ENCODE measurements at places on chromosomes 6 and 20.

- no peak for DNase-seq
Observed at GRCh38 chr20:55782224-55782911, 223.0 kb downstream of the CBLN4 start.

- DNase-seq, result peak; percentile 63
Observed at GRCh38 chr20:44733341-44734069, 12.2 kb upstream of the KCNK15 start.

- DNase-seq, result no peak
Observed at GRCh38 chr20:1505871-1506270, 14.7 kb upstream of the SIRPB2 start.

DNA sequence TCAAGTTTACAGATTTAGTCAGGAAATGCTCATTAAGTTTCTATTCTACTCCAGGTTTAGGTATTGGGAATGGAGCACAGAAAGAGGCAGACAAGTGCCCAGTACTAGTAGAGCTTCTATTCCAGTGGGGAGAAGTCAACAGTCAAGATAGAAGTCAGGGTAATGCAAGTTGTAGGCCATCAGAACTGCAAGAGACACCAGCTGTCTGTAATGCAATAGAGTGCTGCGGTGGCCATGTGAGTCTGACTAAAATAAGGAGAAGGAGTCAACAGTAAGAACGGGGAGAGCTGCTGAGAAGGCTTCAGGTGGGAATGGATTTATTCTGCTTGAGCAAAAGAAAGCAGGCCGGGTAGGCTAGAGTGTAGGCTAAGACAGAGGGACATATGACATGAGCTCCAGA, 515.0 kb downstream of the QKI start:
- no peak for DNase-seq

DNA sequence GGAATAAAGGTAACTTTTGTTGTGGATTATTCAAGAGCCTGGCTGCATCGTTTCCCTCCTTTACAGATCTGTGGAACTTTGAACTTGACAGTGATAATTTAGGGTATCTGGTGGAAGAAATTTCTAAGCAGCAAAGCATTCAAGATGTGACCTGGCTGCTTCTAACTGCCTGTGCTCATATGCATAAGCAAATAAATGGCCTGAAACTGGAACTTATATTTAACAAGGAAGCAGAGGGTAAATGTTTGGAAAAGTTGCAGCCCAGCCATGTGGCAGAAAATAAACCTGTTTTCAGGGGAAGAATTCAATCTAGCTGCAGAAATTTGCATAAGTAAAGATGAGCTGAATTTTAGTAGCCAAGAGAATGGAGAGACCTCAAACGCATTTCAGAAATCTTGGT, 173.5 kb downstream of the C6orf118 start:
- no peak for DNase-seq

DNA sequence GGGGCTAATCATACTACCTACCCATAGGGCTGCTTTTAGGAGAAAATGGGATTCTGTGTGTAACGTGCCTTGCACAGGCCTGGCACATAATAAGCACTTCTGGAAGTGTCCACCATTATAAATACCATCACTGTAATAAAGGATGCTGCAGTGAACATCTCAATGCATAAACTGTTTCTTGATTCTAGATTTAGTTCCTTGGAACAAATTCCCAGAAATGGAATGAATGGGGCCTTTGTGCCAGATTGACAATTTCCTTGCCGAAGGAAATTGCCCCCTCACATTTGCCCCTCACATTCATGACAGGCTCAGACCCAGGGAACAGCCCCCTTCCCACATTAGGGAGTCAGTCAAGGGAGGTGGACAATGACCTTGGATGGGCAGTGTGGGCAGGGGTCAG, 29.2 kb downstream of the BPIFB4 start:
- DNase-seq, result no peak

DNA sequence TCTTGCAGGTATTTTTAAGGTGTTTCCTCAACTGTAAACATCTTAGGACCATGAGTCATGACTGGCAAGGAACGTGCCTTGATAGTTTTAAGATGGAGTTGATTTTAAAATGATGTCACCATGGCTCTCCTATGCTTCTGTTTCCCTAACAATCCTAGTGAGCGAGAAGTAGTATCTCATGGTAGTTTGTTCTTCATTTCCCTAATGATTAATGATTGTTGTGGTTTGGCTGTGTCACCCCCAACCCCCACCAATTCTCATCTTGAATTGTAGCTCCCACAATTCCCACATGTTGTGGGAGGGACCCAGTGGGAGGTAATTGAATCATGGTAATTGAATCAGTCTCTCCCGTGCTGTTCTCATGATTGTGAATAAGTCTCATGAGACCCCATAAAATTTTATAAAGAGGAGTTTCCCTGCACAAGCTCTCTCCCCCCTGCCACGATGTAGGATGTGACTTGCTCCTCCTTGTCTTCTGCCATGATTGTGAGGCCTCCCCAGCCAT, 16.8 kb upstream of the BNIP5 start:
- no peak for DNase-seq

GRCh38 chr6:95784019-95784418, 206.7 kb downstream of the MANEA start:
- DNase-seq, result no peak

- DNase-seq, result no peak
Observed at GRCh38 chr6:44219053-44219814, 2.5 kb downstream of the MYMX start.

GRCh38 chr20:15930311-15931305, 642.6 kb downstream of the KIF16B start:
- peak; percentile 32 for DNase-seq

GRCh38 chr6:73534628-73535027, 13.8 kb upstream of the EEF1A1 start:
- DNase-seq, result no peak

GRCh38 chr6:158061361-158061708, 79.7 kb downstream of the SYNJ2 start:
- DNase-seq, result no peak

GRCh38 chr20:51326201-51326819, 216.2 kb downstream of the NFATC2 start:
- DNase-seq, result peak; percentile 49

DNA sequence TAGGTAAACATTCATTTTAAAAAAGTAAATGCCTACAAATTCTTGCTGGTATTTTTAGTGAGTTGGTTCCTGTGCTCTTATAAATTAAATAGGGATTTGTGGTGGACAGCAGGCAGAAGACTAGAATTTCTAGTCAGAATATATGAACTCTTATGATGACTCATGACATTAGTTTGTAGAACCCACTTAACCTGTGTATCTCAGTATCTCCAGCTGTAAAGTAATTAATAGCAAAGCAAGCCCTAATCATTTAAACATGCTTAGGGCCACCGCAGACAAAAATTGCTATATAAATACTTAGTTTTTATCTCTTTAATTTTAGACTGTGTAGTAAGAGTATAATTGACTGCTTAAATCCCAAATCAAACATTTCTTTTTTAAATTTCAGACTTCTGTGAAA, 2.4 kb downstream of the FAM135A start:
- no peak for DNase-seq

GRCh38 chr6:20696676-20697075, 162.4 kb downstream of the CDKAL1 start:
- DNase-seq, result peak; percentile 78

- DNase-seq, result no peak
Observed at GRCh38 chr6:105493736-105494135, 90.9 kb upstream of the PREP start.

GRCh38 chr6:84346372-84346771, 118.9 kb upstream of the CEP162 start:
- DNase-seq, result no peak

GRCh38 chr6:119340796-119341487, 8.6 kb downstream of the MAN1A1 start:
- no peak for DNase-seq

GRCh38 chr6:79042088-79042798, 35.8 kb downstream of the PHIP start:
- no peak for DNase-seq

DNA sequence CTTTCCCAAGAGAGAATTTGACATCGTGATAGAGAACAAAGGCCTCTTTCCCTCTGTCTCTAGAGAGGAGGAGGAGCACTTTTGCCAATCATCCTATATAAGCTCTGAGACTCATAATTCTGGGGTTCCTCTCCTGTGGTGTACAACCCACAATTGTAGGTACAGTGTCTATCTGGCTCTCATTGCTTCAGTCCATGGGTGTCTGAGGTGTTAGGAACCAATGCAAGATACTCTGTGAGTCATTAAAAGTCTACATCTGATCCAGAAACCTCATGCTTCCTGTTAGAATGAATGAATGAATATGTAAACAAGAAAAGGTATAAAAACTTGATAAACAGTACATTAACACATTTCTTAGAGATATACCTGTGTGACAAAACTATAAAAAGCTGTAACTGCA, 356.7 kb downstream of the QKI start:
- no peak for DNase-seq

DNA sequence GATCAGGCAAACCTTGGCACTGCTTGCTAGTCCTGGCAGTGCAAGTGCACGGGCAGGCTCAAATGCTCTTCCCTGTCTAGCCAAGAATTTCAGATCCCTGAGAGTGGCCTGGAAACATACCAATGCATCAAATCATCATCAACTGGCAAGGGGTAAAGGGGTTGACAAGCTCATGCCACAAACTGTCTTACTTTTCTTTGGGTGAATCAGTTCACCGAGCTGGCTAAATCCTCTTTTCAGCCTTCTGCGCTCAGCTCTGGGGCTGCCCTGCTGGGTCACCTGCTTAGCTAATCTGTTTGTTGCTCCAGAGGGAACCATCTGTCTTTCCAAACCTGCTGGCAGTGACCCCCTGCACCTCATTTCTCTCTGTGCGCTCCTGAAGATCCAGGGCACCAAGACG, 59.5 kb downstream of the LYRM4 start:
- DNase-seq, result no peak

- no peak for DNase-seq
Observed at GRCh38 chr20:22402550-22402949, 181.8 kb downstream of the FOXA2 start.

DNA sequence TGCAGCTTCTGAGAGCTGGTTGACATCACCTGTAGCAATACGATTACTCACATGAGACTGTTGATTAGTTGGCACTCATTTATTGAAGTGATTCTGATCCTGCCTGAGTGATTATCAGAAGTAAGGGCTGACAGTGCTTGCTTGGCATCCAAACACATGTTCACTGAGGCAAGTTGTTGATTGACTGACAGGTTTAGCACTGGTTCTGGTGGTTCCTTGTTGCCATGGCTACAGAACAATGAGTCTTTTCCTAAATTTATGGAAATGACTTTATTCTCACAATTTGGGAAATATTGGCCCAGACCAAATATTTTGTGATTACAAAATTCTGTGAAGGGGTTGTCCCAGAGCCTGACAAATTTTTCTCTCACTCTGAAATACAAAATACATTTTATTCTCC, 146.0 kb upstream of the RAB32 start:
- no peak for DNase-seq

DNA sequence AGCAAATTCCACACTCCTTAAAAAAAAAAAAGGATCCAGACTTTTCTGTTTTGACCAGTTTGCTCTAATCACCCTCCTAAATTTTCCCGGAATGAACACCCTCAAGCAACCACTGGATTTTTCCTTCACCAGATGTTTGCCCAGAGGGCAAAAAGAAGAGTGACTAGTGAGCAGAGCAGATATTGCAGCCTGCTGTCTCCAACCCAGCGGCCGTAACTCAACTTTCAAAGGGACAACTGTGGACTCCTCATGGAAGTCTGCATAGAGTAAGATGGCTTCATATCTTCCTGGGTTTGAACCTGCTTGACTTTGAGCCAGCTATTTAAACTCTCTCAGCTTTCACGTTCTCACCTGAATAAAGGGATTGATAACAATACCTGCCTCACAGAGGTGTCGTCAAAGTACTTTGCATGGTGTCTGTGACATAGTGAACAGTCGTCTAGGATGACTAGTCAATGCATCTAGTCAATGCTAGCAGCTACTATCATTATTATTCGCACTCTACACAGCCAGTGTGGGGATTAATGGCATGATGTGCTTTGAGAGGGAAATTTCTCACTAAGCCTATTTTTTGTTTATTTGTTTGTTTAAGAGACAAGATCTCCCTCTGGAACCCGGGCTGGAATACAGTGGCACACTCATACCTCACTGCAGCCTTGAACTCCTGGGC, 92.2 kb upstream of the HIVEP1 start:
- DNase-seq, result no peak

DNA sequence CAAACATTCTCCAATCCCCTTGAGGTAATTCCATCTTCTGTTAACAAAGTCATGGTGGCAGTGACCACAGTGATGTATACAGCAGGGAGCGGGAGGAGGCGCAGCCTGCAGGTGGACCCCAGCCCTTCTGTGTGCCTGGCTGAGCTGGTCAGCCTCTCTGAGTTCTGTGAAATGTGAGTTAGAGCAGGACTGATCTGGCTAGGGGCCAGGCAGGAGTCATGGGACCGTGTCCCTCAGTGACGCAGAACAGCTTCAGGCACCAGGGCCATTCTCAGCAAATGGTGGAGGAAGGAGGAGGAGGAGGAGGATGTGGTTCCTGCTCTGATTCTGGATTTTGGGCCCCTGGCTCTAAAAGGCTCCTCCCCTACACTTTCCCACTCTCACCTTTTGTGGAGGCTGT, 6.9 kb downstream of the PHACTR3 start:
- DNase-seq, result no peak

DNA sequence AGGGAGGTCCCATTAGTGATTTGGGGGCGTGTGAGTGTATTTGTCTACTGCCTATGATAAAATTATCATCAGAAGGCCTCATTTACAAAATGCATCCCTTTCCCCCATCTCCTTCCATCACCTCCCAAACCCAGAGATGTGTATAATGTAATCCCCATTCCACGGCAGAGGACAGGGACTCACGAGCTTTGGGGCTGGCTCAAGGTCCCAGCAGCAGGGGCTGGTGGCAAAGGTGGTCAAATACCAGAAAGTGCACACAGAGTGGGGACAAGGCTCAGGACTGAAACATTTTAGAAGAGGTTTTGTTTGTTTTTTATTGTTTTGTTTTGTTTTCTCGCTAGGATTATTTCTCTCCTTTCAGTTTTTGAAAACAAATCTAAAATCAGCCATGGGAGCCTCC, 68.5 kb upstream of the TOP1 start:
- DNase-seq, result no peak

GRCh38 chr6:105691081-105691480, 288.2 kb upstream of the PREP start:
- DNase-seq, result no peak

DNA sequence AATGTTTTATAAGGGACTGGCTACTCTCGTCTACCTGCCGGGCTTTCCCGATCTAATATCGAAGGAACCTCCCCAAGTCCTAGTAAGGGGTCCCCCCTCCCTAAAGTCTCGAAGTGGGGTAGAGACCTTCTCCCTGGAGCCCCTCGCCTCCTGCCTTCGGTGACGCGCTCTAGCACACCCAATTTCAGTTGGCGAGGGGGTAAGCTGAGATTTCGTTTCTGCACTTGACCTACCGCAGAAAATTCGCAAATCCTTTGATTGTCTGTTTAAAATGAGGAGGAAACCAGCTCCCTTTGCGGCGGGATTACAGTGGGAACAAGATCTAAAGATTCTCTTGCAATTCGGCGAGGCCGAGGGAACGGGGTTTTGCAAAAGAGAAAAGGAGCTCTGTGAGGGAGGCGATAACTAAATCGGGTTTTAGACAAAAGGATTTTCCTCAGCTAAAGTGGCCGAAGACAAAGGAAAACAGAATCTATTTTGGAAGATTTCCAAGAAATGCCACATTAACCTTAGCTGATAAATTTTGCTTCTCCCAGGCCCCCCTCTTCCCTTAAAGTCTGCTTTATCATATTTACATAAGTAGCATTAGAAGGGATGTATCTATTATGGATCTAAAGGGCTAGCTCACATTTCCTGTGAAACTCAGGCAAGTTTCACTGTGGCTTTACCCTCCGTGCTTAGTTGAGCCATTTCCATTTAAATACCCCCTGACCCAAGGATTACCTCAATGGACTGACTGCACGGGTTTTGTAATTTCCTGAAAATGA, 8.4 kb downstream of the SIM1 start:
- no peak for DNase-seq

Data from fibroblast of the conjunctiva (primary cell).